HCT116 (cell line): ENCODE measurements at places on chromosomes 2 and 18. TPM values are rescaled to one million over a fixed set of nuclear protein-coding genes. Genes with fewer than 3 reads are reported as not detected.

The WNT10A gene
- total RNA-seq = 1.5 TPM

DNA sequence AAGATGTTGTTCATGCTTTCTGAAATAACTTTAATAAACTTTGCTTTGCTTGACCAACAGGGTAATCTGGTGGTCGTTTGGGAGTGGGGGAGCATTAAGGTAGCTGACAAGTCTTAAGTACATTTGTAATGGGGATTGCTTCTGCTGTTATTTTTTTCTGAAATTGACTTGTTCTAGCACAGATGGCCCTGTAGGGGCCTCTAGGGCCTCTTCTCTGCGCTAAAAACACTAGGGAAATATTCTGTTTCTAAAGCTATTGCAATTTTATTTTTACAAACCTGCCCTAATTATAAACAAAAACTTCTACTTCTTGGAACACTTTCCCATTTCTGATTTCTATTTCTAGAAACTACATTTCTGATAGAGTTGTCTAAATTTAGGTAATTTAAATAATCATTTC is 191.3 kb upstream of the KCNJ3 start:
- H3K27ac ChIP-seq = no peak overlapping the region
- no peaks in the 10 kb centered on the region for H3K36me3 ChIP-seq
- peak; percentile 8 for DNase-seq

The TUBA4B gene
- not detected for total RNA-seq

The SPP2 gene
- not detected for total RNA-seq

DNA sequence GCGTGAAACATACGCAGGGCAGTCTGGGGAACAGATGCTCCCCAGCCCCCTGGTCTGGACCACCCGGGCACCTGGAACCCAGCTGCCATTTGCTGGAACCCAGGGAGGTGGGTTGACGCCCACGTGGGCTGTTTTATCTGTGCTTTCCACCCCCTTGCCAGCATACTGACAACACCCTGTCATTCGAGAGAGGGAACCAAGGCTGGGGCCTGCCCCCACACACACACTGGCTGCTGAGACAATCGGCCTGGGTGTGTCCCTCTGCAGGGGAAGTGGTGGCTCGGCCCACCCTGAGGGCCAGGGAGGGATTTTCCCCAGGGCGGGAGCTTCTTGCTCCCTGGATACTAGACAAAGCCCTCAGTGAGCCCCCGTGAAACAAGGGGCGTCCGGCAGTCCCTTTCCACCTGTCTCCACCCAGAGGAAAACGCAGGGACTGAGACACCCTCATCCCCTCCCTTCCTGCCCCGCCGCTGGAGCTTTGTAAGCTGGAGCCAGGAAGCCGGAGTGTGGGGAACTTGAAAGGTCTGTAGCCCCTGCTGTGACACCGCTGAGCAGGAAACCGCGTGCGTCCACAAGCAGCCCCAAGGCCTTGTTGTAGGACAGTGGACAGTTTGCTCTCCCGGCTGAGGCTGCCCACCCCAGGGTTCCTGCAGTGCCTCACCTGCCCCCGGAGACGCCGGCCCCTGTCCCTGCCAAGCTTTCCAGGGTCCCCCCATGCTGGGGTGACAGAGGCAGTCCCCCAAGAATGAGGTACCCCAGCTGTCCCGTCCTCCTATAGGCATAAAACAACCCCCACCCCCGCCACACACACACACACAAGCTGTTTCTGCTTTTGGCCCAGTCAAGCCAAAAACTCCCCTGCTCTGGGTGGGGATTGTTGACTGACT is 14.1 kb upstream of the KLF11 start:
- H3K4me3 ChIP-seq = no peak overlapping the region
- no peaks in the 10 kb centered on the region for H3K4me1 ChIP-seq
- H3K27ac ChIP-seq = no peak overlapping the region
- H3K36me3 ChIP-seq = no peaks in the 10 kb centered on the region
- no peaks in the 10 kb centered on the region for H3K27me3 ChIP-seq

The HOXD13 gene
- total RNA-seq = not detected

The TCF23 gene
- total RNA-seq = not detected

- DNase-seq = no peak
- no peaks in the 10 kb centered on the region for H3K4me1 ChIP-seq
- H3K36me3 ChIP-seq = no peaks in the 10 kb centered on the region
- peaks cover 4% of the 10 kb centered on the region; the same call in 1 of the 2 replicates for H3K27me3 ChIP-seq
- H3K27ac ChIP-seq = no peak overlapping the region
Observed at GRCh38 chr18:3886575-3887322, 436.8 kb downstream of the TGIF1 start.

The ZNF892 gene
- 0.27 TPM for total RNA-seq

The KIF3C gene
- total RNA-seq = 5.4 TPM

The CXCR1 gene
- not detected for total RNA-seq

The CCDC74B gene
- 3.2 TPM for total RNA-seq

DNA sequence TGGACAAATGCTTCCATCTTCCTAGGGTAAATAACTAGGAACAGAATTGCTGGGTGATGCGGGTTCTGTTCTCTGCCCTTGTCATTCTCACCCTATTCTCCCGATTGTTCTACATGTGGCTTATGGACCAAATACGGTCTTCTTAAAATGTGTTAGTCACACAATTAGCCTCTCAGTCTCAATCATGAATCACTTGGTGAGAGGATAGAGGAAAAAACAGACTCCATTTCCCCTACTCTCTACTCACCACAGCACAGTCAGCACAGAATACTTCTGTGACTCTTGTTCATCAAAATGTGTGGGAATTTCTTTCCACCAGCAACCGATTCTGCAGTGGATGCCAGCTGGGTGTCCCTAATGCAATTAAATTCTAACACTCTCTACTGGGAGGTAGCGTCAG is 125.2 kb downstream of the SH3BP4 start:
- H3K4me3 ChIP-seq = no peak overlapping the region
- no peak for DNase-seq
- H3K27me3 ChIP-seq = no peaks in the 10 kb centered on the region
- no peak overlapping the region for H3K27ac ChIP-seq
- H3K4me1 ChIP-seq = no peaks in the 10 kb centered on the region

GRCh38 chr18:50034029-50034428 is 160.9 kb downstream of the MYO5B start:
- H3K36me3 ChIP-seq = no peaks in the 10 kb centered on the region
- H3K27ac ChIP-seq = no peak overlapping the region
- H3K4me3 ChIP-seq = no peak overlapping the region
- no peaks in the 10 kb centered on the region for H3K27me3 ChIP-seq

- H3K4me3 ChIP-seq = no peak overlapping the region
- no peaks in the 10 kb centered on the region for H3K36me3 ChIP-seq
- H3K4me1 ChIP-seq = no peaks in the 10 kb centered on the region
Observed at GRCh38 chr18:33914399-33914798, 310.3 kb downstream of the NOL4 start.

GRCh38 chr2:69067026-69067630 is 54.1 kb downstream of the ANTXR1 start:
- no peaks in the 10 kb centered on the region for H3K4me1 ChIP-seq
- H3K27ac ChIP-seq = no peak overlapping the region
- no peaks in the 10 kb centered on the region for H3K36me3 ChIP-seq
- H3K4me3 ChIP-seq = no peak overlapping the region

DNA sequence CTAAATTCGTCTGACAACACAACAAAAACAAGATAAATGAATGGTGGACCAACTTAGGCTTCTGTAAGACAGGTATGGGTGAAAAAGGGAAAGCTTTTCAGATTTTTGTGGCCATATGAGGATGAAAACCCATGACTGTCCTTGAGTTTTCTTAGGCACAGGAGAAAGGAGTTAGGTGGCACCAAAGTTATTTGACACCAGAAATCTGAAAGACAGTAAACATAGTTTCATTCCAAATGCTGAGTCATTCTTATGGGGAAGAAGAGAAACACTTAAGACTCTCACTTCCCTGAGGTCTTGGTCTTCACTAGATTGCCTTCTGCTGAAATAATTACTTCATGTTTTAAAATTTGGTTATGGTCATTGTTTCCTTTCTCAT is 5.2 kb upstream of the GPD2 start:
- no peaks in the 10 kb centered on the region for H3K27me3 ChIP-seq
- peak overlapping the region; percentile 44; the same call in 1 of the 2 replicates for H3K27ac ChIP-seq
- peaks cover 17% of the 10 kb centered on the region for H3K4me1 ChIP-seq
- no peaks in the 10 kb centered on the region for H3K36me3 ChIP-seq
- DNase-seq = no peak

The ATP8B1 gene
- 15.9 TPM for total RNA-seq

DNA sequence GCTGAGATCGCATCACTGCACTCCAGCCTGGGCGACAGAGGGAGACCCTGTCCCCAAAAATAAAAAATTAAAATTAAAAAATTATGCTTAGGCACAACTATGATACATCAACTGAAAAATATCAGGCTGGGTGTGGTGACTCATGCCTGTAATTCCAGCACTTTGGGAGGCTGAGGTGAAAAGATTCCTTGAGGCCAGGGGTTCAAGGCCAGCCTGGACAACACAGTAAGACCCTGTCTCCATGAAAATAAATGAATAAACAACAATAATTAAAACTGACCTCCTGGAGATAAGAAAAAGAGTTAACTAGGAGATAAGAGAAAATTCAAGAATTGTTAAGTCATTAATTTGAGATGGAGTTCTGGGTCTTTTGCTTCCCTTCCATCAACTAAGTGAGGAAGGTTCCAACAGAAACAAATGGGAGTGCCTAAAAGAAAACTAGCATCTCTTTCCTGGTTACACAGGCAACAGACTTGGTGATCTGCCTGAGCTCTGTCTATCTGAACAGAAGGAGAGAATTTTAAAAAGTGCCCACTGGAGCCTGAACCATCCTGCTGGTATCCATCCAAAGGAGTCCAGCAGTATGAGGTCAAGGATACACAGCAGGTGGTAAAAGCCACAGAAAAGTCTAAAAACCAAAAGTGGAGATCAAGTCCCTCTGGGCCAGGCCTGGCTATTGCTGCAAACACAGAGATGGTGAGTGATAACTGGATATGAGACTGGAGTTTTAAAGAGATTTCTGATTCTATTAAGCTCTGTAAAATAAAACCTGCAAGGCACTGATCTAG is 8.8 kb downstream of the PPM1G start:
- peaks cover 5% of the 10 kb centered on the region for H3K36me3 ChIP-seq
- H3K27me3 ChIP-seq = no peaks in the 10 kb centered on the region
- no peak overlapping the region for H3K4me3 ChIP-seq
- DNase-seq = no peak
- peaks cover 6% of the 10 kb centered on the region for H3K4me1 ChIP-seq
- no peak overlapping the region for H3K27ac ChIP-seq

DNA sequence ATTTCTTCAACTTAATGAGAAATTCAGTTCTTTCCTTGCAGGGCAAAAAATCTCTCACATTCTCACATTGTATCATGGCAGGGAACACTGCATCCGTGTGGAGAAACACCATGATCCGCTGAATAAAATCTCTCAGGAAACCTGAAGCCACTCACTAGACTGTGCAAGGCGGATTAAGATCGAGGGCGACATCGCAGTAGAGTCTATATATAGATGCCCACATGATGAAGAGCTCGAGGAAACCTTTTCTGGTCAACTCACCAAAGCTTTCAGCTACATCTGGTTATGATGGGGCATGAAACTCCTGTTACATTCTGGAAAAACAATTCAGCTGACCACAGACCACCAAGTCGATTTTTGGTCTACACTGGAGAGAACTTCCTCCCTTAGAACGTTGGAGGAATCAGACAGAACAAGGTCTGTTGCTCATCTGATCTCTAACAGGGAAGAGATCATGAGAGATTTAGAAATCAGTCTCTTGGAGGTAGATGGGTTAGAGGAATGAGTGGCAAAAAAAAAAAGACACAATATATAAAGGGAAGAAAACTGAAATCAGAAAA is 162.9 kb upstream of the ZNF516 start:
- H3K27ac ChIP-seq = no peak overlapping the region
- H3K4me1 ChIP-seq = no peaks in the 10 kb centered on the region
- H3K36me3 ChIP-seq = no peaks in the 10 kb centered on the region
- DNase-seq = no peak
- no peak overlapping the region for H3K4me3 ChIP-seq

DNA sequence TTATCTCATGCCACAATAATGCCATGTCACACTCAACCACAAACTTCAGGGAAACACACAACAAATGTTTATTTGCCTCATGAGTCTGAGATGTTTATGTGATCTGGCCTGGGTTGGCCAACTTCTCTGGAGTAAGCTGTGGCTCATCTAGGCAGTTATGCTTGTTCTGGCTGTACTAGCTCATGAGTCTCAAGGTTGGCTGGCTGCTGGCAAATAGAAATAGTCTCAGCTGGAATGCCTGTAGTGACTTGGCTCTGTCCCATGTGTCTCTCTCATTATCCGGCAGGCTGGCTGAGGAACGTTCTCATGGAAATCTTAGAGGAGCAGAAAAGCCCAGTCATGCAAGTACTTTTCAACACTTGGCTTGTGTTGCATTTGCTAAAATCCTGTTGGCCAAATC is 234.9 kb upstream of the CDH2 start:
- H3K4me3 ChIP-seq = no peak overlapping the region
- H3K27me3 ChIP-seq = no peaks in the 10 kb centered on the region
- H3K27ac ChIP-seq = no peak overlapping the region
- H3K4me1 ChIP-seq = no peaks in the 10 kb centered on the region

DNA sequence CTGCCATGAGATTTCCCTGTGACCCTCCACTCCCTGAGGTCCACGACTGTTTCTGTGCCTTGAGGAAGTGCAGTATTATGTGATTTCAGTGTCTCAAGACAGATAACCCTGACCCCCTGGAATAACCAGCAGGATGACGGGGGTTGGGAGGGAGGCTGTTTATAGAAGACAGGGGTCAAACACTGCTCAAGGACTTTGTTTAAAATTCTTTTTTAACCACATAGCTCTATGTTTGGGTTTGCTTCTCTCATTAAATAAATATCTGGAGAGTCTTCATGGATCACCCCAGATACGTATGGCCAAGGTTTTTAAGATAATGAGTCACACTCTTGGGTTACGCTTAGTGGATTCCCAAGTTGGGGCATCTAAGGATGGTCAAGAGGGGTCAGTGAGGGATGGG is 523.8 kb upstream of the TNP1 start:
- no peaks in the 10 kb centered on the region for H3K36me3 ChIP-seq
- no peak overlapping the region for H3K27ac ChIP-seq
- DNase-seq = no peak

GRCh38 chr2:200243441-200243840 is 63.1 kb upstream of the SPATS2L start:
- H3K36me3 ChIP-seq = no peaks in the 10 kb centered on the region
- H3K27me3 ChIP-seq = no peaks in the 10 kb centered on the region
- no peak overlapping the region for H3K27ac ChIP-seq
- no peaks in the 10 kb centered on the region for H3K4me1 ChIP-seq

- no peak for DNase-seq
- H3K4me1 ChIP-seq = no peaks in the 10 kb centered on the region
- no peak overlapping the region for H3K27ac ChIP-seq
- H3K36me3 ChIP-seq = no peaks in the 10 kb centered on the region
Observed at GRCh38 chr2:64620661-64621060, 33.1 kb downstream of the SERTAD2 start.

DNA sequence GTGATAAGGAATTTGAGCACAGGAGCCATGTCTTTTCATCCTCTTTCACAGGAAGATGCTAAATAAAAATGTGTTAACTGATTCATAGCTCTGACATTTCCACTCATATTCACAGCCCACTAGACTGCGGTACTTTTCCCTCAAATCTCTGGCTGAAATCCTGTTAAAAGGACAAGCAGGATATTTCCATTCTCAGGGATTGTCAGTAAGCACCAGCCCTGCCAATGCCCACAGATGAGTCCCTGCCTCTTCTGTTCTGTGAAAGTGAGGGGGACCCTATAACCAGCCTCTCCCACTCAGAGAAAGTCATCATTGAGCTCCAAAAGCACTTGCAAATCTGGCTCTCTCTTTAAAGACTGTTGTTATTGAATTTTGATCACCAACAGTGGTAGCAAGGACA is 440.5 kb downstream of the SETBP1 start:
- no peaks in the 10 kb centered on the region for H3K4me1 ChIP-seq
- H3K4me3 ChIP-seq = no peak overlapping the region
- no peak overlapping the region for H3K27ac ChIP-seq
- H3K27me3 ChIP-seq = no peaks in the 10 kb centered on the region

The TUBB8B gene
- 0.57 TPM for total RNA-seq
